CD4-positive, alpha-beta T cell treated with Interleukin-6 at 100 ng/mL for 8 hours (primary cell): ENCODE measurements at places on chromosomes 12 and 14.

DNA sequence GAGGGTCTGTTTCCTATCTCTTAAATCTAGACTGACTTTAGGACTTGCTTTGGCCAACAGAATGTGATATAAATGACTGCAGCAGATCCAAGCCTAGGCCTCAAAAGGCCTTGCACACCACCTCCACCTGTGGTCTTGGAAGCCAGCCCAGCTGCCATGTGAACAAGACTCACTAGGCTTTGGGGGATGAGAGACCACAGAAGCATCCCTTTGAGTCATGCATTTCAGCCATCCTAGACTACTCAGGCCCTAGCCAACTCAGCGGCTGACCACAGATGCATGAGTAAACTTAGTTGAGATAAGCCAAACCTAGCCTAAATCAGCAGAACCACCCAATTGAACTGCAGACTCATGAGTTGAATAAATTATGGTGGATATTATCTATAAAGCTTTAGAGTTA lies 87.7 kb downstream of the KCNH5 start:
- DNase-seq: no peak

DNA sequence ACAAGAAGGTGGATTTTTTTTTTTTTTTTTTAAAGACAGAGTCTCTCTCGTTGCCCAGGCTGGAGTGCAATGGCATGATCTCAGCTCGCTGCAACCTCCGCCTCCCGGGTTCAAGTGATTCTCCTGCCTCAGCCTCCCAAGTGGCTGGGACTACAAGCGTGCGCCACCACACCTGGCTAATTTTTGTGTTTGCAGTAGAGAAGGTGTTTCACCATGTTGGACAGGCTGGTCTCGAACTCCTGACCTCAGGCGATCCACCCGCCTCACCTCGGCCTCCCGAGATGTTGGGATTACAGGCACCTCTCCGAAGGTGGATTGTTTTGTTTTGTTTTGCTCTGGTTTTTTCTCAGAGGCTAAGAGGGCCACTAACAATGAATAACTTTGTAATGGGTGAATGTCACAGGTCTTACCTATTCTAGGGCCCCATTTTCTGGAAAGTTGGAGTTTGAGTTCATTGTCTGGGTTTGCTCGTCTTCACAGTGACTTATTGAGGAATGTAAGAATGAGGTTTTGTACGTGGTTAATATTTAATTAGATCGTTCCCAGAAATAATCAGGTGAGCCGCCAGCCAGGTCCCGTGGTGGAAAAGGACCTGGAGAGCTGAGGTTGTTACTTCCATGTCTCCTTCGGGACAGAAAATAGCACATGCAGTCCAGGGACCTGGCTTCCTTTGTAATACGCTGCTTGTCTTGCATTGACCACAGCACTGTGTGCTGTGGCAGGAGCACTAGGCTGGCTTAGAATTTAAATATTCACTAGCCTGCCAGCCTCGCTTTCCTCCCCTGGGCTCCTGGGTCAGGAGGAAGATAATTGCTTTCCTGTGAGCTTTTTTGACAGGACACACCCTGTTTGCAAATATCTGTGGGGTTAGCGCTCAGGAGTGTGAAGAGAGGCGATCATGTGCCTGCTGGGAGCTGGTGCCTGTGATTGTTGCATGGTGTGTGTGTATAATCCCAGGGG lies 2.3 kb downstream of the HIP1R start:
- no peak for DNase-seq

GRCh38 chr12:81610955-81611889 lies 147.9 kb downstream of the PPFIA2 start:
- DNase-seq: no peak

GRCh38 chr12:82714427-82714826 lies 27.7 kb downstream of the TMTC2 start:
- no peak for DNase-seq

GRCh38 chr14:95353664-95354063 lies 34.0 kb upstream of the CLMN start:
- DNase-seq: no peak

DNA sequence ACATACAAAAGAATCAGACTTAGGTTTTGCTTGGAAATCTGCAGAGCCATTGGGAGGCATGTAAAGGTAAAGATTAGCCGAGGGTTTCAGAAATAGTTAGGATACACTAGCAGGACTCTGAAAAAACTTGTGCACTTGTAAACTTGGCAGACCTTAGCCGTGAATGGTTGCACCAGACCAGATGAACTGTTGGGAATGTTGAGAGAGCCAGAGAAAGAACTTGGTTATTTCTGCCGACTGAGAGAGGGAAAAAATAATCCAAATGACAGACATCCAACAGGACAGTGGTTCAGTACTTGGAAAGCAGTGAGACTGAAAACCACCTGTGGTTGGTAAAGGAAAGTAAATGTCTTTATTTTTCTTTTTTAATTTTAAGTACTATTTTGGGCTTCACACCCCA lies 222.5 kb upstream of the DDHD1 start:
- DNase-seq: no peak

DNA sequence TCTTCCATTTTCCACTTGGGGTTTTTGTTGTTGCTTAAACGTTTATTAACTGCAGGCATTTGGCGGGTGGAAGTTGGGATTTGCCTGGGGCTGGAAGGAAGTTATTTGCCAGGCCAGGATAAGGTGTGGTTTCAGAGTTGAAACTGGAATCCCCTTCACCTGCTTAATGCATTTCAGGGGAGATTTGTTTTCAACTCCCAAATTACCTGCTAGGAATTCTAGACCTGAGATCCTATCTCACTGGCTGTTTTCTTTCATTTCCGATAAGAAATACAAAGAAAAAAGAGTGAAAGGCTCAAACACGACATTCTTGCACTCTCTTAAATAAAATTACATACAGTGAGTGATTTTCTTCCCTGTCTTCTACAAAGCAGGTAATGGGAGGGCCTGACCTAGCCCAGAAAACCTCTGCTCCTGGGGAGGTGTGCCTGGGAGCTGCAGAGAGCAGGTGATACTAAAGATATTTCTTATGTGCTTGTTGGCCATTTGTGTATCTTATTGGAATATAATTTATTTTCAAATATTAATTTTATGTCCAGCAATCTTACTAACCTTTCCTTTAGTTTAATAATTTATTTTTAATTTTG lies 278.2 kb downstream of the ZFP36L1 start:
- no peak for DNase-seq

GRCh38 chr12:104546575-104546974 lies 89.8 kb downstream of the CHST11 start:
- no peak for DNase-seq

DNA sequence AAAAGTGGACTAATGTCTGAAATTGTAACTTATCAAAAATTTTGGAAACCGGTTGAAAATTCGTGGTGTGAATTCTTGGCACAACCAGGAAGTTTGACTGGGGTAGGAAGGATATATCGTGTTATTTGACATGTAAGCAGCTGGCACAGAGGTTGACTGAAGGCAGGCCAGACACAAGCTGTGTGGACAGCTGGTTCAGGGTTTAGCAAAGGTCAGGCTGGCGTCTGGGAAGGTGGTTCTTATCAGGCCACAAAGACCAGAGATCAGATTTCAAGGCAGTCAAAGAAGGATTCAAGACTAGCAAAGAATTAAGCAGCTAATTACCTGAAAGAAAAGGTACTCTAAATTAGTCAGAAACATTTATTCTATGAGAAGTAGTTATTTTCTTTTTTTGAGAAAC lies 450.2 kb upstream of the MDGA2 start:
- DNase-seq: no peak

DNA sequence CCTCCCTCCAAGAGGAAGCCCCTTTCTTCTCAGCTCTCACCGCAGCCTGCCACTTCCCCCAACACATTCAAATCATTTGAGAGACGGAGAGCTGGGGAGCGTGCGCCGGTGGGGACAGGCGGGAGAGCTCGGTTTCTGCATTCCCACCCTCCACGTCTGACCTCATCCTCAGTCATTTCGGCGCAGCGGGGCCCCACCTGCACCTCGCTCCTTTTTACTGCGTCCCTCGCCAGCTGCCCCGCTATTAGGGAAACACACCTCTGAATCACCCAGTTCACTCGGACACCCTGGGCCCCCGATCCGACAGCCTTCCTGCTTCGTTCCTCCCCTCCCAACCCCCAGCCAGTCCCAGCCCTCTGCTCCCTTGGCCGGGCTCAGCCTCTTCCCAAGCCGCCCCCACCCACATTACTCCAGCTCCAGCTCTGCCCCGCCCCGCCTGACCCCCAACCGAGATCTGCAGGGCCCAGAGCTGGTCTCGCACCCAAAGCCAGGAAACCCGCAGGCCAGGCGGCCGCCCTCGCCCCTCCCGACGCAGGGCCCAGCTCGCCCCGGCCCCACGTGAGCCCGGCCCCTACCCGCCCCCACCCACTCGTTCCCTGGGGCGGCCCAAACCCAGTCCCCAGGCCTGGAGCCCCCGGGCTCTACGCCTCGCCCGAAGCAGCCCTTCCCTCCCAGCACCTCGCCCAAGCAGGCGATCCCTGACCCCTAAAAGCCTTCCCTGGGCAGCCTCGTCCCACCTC lies 783 bp downstream of the CORO1C start:
- peak; percentile 14 for DNase-seq
